ENCODE measurements at places on chromosomes 2 and 18. TPM values are rescaled to one million over a fixed set of nuclear protein-coding genes. Genes with fewer than 3 reads are reported as not detected.

- H3K4me3 ChIP-seq: no peak overlapping the region
- H3K27me3 ChIP-seq: no peaks in the 10 kb centered on the region
- H3K36me3 ChIP-seq: no peaks in the 10 kb centered on the region
- H3K27ac ChIP-seq: no peak overlapping the region
- no peak for DNase-seq
- peaks cover 3% of the 10 kb centered on the region for H3K4me1 ChIP-seq
Observed at GRCh38 chr2:119724656-119725485, 34.9 kb upstream of the PTPN4 start.

DNA sequence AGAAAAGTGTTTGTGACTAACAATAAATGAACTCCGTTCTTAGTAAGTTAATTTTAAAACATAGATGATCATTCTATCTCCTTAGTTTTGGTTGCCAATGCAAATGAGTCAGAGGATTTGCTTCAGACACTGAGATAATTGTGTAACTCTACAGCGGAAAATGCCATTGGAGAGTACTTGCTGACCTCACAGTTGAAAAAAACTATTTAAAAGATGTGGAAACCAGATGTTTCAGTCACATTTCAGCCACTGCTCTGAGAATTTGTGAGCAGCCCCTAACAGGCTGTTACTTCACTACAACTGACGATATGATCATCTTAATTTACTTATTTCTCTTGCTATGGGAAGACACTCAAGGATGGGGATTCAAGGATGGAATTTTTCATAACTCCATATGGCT lies at the start of gene TNFAIP6:
Gene TNFAIP6, plus strand, starts transcription at position 234 of the 400 bp plus-strand sequence. Its CDS starts 75 bp downstream, at position 309.
- no peak within 1 kb of the TSS for H3K4me3 ChIP-seq
- H3K36me3 ChIP-seq: no peaks in the 10 kb centered on the region
- H3K27ac ChIP-seq: no peak within 1 kb of the TSS
- peaks cover 10% of the 10 kb centered on the region for H3K4me1 ChIP-seq
- H3K27me3 ChIP-seq: no peaks in the 10 kb centered on the region

DNA sequence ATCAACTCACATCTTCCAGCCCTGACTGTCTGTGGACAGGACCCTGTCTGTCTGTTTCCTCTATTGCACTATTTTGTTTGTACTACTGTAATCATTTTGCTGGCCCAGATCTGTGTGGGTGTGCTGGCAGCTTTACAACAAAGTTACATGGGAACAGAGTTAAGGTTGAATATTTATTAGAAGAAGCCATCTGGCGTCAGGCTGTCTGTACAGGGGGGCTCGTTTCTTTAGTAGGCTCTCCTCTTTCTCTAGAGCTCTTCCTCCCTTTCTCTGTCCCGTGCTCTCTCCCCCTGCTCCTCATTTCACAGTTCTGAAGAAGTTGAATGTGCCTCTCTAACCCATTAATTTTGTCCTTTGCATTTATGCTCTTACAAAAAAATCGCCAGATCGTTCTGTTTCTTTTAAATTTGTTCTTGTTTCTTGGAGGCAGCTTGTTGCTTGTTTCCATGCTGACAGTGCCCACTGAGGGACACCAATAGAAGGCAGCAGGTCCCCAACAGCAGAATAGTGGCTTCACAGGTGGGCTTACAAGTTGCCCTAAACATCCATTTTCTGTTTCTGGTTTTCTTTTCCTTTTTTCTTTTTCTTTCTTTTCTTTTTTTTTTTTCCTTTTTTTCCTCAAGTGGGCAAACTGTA lies 315.2 kb upstream of the ZEB2 start:
- H3K27ac ChIP-seq: peak overlapping the region; percentile 14
- DNase-seq: peak; percentile 77

PKDCC gene
- total RNA-seq: 107 TPM

TNFAIP6 gene
- total RNA-seq: 6.0 TPM

LINC00305 gene
- total RNA-seq: not detected

Data from lung (tissue), 17 donors.